AG09319 (cell line): ENCODE measurements at places on chromosomes 3 and 15.

GRCh38 chr3:124680521-124680920 lies 49.7 kb upstream of the UMPS start:
- DNase-seq = no peak

- no peak for DNase-seq
Observed at GRCh38 chr3:150328654-150329040, 79.5 kb upstream of the TSC22D2 start.

GRCh38 chr3:95434491-95434890 lies 1371.6 kb downstream of the NSUN3 start:
- no peak for DNase-seq

DNA sequence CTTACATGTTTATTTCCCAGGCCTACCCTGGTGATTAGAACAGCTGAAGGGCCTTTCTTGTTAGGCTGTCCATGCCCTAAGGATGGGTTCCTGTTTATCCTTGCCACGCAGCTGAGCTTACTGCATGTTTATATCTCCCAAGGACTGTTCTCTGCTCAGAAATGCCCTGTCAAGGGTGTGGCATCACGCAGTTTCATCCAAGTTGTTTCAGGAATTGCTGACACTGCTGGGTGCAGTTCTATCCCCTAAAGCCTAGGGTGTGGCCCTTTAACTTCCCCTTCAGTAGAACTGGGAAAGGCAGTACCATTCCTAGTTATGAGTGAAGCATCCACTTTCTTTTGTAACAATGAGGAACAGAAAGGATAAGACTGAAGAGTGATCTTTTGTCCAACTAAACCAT lies 5.0 kb downstream of the ELL3 start:
- DNase-seq = no peak
